ENCODE measurements at places on chromosomes 11 and 22.

GRCh38 chr11:120775986-120776951, 247.6 kb upstream of the TBCEL start:
- no peak for DNase-seq

- DNase-seq, result no peak
Measured at GRCh38 chr11:28793282-28793738, 685.1 kb downstream of the METTL15 start.

- no peak for DNase-seq
Measured at GRCh38 chr11:128462922-128463321, 124.4 kb downstream of the ETS1 start.

DNA sequence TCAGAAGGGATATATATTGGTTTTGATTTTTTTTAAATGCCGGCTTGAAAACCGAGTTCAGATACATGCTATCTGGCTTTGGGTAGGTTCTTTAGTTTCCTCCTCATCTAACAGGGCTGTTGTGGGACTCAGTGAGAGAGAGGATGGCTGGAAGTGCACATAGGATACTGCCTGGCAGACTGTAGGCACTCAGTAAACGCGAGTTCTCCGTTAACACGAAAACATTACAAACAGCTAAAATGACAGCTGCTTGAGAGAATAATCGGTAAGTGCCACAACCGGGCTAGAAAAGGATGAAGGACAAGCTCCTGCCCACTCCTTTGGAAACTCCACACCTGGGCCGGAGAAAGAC, 369 bp downstream of the XRRA1 start:
- DNase-seq, result no peak

DNA sequence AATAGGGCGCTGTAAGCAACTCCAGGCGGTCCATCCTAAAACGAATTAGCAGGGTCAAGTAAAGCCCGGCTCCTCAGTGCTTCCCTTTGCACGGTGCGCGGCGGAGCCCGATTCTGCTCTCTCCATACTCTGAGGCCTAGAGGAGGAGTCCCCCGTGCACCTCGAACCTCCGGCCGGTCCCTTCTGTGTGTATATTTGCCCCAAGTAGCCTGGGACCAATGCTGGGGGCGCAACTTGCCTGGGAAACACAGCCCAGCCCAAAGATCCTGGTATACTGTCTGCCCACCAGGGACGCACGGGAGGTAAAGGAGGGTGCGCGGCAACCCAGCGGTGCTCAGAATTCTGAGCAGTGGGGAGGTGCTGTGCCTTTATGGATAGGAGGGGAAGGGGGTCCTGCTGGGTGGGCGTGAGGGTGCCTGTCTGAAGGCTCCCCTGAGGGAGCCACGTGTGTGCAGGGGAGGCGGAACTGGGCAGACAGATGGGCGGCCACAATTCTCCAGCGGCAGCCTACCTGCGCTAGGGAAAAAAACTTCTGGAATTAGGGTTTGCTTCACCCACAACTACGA, 4.8 kb upstream of the TBX1 start:
- no peak for DNase-seq

DNA sequence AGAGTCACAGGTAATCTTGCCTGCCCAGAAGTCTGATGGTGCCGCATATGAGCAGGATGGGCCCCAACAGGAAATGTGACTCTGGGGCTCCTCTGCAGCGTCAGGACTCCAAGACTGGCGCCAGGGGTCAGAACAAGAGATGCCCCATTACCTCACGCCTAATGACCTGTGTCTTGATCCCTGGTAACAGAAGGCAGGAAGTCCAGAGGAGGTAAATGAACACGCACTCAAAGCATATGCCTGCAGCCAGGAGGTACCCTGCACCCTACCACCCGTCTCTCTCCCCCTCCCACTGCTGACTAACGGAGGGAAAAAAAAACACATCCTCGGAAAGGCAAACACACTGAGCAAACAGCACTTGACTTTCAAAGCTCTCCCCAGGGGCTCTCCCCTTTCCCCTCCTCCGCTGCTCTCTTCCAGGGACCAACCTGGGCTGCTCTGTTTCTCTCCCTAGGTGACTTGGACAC, 37.3 kb downstream of the ABCC8 start:
- DNase-seq, result no peak

- no peak for DNase-seq
Measured at GRCh38 chr11:83948200-83948599, 662.0 kb upstream of the CCDC90B start.

- DNase-seq, result no peak
Measured at GRCh38 chr11:122709039-122709760, 53.7 kb downstream of the UBASH3B start.

GRCh38 chr22:25658633-25659032, 83.4 kb upstream of the MYO18B start:
- DNase-seq, result no peak

Data from activated T-cell treated with anti-CD3 and anti-CD28 coated beads for 1 hour (primary cell).